ENCODE measurements at places on chromosomes 2 and 18.
A peak's percentile ranks its signal among the peaks of the same experiment; 100 is the strongest.

GRCh38 chr2:14750433-14750832 is 117.9 kb downstream of the LRATD1 start:
- DNase-seq = no peak

- peak; percentile 51 for DNase-seq
These were observed 62.3 kb upstream of the ZFP36L2 start for GRCh38 chr2:43288417-43289305.

DNA sequence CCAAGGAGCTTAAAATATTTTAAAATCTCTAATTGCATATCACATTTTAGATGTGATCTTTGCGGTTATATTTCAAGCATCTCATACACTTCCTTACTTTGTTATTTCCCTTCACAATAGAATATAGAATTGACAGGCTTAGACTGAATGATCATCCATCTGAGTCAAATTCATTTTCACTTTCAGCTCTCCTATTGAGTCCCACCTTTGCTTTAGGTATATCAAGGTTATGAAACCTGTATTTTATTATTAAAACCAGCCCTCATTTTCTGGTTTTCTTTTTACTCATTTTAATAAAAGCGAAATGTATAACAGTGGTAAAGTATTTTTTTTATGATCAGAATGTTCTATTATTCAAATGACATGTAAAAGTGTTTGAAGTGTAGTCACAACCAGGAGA is 162.9 kb upstream of the KYNU start:
- no peak for DNase-seq

DNA sequence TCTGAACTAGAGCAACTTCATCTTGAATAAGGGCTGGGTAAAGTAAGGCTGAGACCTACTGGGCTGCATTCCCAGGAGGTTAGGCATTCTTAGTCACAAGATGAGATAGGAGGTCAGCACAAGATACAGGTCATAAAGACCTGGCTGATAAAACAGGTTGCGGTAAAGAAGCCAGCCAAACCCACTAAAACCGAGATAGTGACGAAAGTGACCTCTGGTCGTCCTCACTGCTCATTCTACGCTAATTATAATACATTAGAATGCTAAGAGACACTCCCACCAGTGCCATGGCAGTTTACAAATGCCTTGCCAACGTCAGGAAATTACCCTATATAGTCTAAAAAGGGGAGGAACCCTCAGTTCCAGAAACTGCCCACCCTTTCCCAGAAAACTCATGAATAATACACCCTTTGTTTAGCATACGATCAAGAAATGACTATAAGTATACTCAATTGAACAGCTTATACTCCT is 109.1 kb downstream of the FIGN start:
- no peak for DNase-seq

DNA sequence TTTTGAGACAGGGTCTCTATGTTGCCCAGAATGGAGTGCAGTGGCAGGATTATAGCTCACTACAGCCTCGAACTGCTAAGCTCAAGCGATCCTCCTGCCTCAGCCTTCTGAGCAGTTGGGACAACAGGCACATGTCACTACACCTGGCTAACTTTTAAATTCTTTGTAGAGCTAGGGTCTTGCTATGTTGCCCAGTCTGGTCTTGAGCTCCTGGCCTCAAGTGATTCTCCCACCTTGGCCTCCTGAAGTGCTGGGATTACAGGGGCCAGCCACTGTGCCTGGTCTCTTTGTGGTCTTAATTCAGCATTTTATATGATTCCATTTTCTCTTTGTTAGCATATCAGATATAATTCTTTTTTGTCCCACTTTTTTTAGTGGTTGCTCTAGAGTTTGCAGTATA is 34.1 kb downstream of the CEP192 start:
- DNase-seq = no peak

DNA sequence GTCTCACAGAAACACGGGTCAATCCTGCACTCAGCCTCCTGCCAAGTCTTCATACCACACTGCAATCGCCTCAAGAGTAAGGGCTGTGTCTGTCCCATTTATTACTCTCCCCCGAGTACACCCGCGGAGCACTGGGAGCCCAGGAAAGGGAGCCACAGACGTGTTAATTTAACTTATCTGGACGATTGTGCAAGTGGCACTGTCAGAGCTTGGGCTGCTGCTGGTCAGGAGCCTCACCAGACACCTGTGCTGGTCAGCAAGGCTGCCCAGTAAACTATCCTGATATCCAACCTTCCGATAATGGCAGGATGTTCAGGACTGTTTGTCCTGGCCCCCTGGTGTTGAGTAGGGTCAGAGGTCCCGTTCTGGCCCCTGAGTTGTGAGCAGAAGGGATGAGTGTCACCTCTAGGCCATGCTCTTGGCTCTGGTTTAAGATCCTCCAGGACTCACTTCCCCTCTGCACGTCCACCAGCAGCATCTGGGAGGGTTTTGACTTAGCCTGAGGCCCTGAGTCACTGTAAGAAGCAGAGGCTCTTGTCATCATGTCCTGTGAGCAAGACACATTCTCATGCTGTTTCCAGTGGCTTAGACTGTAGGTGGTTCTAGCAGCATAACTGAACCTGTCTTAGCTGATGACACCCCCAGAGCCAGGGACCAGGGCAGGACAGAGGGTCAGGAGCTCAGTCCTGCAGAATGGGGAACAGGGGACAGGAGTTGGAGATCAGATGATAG is 82.5 kb upstream of the ARL4C start:
- peak; percentile 8 for DNase-seq

DNA sequence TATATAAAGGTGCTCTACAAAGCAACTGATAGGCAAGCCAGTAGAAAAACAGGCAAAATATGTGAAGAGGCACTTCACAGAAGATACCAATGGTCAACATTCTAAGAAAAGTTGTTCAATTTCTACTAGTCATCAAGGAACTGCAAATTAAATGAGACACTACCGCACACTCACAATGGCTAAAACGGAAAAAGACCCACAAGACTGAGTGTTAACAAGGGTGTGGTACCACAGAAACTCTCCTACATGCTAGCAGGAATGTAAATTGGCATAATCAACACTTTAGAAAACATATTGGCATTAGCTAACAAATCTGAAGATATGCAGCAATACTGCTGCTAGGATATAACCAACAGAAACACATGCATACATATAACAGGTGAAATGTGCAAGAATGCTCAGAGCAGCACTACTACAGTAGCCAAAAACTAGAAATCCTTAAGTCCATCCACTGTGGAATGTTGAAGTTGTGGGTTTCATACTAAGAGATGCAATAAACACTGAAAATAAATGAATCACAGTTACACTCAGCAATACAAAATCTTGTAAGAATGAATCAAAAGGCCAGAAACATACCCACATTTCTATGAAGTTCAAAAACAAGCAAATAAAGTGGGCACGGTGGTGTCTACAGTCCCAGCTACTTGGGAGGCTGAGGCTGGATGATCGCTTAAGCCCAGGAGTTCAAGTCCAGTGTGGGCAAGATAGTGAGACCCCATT is 9.2 kb downstream of the RNU4ATAC start:
- DNase-seq = no peak

DNA sequence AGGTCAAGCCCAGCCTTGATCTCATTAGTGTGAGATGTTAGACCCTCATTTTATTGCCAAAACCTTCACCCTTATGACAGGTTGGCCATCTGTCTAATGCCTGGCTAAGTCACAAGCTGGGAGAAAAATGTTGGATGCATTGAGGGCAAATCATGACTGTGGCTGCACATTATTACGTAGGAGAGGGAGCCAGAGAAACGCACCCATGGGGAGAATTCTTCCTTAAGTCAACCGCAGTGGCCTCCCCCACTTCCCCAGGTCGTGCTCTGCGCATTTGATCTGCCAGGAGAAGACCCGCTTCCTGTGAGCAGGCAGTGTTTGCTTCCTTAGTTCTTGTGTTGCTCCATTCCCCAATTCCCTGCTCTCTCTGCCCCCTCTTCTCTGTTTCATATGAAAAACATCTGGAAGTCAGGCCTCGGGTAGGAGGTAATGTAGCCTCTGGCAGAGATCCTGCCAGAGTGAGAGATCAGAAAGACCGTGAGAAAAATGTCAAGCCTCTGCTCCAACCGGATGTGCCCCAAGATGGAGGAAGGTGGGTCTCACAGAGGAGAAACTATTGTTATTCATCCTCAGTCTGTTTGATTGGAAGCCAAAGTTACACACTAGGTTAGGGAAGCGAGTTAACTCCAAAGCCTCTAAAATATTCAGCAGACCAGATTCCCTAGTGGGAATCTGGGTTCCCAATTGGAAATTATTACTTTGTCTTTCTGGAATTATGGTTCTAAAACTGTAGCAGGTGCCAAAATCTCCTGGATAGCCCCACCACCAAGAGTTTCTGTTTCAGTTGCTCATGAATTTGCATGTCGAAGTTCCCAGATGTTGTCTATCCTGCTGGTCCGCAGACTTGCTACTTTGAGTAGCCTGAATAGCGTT is 144.3 kb upstream of the PELI1 start:
- DNase-seq = no peak

GRCh38 chr2:99404039-99404796 is 67.0 kb downstream of the EIF5B start:
- no peak for DNase-seq

GRCh38 chr2:16066261-16067036 is 126.1 kb downstream of the MYCN start:
- no peak for DNase-seq

DNA sequence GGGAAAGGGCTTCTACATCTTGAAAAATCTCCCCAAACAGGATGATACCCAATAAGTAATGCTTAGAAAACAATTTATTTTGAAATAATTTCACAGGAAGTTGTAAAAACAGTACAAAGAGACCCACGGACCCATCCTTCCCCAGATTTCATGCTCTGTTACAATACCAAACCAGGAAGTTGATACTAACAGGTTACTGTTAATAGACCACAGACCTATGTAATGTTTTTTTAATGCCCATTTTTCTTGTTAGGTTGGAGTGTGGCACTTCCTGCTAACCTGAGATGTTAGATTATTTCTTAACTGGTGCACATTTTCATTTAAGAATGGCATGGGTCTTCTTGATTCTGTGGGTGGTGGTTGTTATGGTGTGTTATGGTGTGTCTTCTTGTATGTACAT is 21.4 kb upstream of the MGAT5 start:
- no peak for DNase-seq

- no peak for DNase-seq
These were observed 26.8 kb upstream of the SP3 start for GRCh38 chr2:173991856-173992588.

DNA sequence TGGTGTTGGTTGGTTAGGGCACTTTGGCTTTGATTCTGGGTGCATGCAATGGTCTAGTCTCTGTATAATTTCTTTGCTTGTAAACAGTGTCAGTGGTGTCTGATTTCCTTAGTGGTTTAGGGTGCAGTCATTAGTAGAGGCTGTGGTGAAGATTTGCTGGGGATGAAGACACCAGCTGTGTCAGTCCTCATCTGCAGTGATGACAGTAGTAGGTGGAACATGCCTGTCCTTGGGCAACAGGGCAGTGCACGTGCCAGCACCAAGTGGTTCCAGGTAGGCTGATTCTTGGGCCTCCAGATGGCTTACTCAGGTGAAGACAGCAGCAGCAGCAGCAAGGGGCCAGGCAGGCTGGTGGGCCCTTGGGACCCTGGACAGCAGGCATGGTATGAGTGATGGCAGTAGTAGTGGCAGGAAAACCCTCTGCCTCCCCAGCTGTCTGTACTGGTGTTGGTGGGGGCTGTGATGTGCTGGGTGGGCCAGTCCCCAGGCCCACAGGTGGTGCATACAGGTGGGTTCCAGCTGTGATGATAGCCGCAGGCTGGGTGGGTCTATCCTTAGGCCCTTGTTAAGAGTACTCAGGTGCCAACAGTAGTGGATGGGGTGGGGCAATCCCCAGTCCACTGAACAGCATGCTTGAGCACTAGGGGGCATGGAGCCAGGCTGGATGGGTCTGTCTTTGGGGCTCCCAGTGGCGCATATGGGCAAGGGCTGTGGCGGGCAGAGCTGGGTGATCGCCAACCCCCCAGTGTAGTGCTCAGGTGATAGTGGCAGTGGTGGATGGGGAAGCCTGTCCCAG is 140.7 kb upstream of the THUMPD2 start:
- DNase-seq = no peak

DNA sequence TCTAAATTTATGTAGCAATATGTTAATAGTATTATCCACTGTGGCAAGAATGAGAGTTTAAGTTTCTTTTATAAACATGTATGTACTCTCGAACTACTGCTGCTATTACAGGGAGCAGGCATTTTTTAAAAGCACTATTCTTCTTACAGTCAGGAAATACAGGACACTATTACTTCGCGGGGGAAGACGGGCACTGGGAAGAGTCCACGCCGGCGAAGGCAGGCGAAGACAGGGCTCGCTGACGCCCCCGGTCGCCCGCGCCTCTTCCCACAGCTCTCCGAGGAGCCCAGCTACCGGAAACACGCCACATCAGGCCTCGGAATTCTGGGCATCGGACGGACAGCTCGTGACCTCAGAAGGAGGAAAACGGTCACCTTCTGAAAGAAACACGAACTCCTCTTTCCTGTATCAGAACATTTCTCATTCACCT is 90.2 kb downstream of the FAM161A start:
- peak; percentile 81 for DNase-seq

DNA sequence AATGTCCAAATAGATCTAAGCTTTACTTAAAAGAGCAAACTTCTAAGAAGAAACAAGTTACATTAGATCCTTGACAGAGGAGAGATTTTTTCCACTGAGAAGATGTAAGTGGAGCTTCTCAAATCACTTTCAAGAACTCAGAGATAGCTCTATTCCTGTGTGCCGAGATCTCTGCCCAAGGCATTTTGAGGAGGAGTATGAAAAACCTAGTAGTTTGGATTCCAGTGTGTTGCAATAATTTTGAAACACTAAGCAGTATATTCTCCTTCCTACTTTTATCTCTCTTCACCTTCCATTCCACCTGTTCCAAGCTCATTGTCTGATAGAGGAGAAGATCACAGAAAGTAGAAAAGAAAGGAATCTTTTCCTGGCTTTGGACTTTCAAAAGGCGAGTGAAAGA is 192.0 kb upstream of the TANK start:
- DNase-seq = no peak

DNA sequence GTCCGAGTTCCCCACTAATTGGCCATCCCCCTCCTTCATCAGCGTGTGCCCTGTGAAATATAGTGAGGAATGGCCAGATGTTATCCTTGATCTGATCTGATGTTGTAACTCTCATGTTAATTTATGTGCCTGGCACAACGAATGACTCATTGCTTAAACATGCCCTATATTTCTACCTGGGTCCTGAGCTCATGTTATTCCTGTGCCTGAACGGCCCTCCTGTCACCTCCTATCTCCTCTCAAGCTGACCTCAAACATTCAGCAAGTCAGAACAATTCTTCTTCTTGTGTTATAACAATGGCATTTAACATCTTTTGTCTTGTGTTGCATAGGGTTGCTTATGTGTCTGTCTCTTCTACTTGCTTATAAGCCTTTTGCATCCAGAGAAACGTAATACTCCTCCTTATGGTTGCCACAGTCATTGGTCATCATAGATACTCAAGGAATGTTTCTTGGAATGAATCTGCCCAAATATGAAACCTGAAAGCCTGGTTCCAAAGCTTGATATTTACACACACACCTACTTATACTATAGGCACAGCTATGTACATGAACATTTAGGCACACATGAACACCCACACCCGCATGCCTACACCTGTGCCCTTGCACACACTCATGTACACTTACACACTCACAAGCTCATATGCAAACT is 80.2 kb upstream of the PHLPP1 start:
- DNase-seq = no peak

All from suppressor macrophage (primary cell).